Stimulated activated CD8-positive, alpha-beta memory T cell treated with anti-CD3 and anti-CD28 coated beads, Interleukin-12 subunit alpha, Interleukin-12 subunit beta, amount 100 ng/mL, for 1 hour (primary cell): ENCODE measurements at places on chromosomes 16 and 17.

DNA sequence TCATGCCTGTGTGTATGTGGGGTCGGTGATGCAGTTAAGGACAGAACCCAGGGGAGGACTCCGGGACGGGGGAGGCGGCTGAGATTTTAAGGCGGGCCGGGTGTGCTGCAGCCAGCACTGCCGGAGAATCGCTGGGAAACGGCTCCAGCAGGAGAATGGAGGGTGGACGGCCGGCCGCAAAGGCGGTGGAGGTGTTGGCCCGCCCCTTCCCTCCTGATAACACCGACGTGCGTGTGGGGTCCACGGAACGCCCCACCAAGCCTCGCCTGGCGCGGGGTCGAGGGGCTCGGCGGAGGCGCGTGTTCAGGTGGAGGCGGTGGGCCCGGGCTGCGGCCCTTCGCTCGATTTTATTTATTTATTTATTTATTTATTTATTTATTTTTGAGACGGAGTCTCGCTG is 633 bp downstream of the ZNF843 start:
- no peak for DNase-seq

DNA sequence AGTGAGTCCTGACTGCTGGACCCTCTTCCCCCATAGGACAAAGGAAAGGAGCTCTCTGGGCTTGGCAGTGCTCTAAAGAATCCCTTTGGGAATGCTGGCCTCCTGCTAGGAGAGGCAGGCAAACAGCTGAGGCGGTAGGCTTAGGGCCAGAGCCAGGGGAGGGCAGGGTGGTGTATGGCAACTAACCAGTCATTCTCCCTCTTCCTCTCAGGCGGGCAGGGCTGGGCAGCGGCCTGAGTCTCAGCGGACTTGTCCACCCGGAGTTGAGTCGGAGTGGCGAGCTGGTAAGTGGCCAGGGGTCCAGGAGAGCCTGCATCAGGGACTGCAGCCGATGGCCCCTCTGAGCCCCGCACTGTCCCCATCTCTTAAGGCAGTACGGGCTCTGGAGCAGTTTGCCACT is 4.4 kb downstream of the ACADVL start:
- no peak for DNase-seq

DNA sequence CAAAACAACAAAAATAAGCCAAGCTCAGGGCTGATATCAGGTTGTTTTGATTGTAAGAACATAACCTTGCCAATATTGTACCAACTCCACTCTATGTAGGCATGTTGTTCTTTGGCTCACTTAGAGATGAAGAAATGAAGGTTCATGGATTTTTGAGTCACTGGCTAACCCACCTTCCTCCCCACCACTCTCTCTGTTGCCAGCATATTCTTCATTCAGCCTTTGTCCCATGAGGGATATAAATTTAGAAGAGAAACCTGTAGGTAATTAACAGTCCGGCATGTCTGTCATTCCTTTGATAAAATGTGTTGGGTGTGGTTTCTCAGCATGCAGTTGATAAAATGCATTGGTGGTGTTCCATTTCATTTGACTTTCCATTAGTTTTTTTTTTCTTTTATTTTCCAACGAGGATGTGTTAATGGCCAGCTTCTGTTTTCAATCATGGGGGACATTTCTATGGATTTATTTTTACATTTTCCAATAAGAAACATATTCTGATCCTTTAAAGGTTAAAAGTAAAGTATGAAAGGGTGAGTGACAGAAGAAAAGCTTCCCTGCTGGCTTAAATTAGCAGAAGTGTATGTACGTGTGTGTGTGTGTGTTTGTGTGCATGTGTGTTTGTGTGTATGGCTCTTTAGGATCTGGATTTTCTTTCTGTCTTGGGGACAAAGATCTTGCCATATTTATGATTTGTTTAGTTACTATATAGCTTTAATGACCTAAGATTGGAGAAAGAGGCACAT is 166.2 kb upstream of the KCNJ16 start:
- DNase-seq: no peak

DNA sequence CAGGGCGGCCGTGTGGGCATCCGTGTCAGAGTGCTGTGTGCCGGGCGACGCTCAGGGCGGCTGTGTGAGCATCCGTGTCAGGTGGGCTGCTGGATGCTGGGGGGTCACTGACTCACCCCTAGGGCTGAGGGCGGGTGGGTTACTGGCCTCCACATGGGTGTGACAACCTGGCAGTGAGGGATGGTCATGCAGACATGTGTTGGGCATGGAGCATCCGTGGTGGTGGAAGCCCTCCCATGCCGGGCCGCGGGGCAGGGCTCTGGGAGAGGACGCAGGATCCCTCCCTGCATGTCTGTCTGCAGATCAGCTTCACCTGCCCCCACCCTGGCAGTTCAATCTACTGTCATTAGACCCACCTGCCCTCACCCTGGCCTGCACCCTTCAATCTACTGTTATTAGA is 56.3 kb downstream of the METRNL start:
- DNase-seq: no peak

GRCh38 chr16:14302031-14302398 is 230.9 kb downstream of the MRTFB start:
- no peak for DNase-seq

DNA sequence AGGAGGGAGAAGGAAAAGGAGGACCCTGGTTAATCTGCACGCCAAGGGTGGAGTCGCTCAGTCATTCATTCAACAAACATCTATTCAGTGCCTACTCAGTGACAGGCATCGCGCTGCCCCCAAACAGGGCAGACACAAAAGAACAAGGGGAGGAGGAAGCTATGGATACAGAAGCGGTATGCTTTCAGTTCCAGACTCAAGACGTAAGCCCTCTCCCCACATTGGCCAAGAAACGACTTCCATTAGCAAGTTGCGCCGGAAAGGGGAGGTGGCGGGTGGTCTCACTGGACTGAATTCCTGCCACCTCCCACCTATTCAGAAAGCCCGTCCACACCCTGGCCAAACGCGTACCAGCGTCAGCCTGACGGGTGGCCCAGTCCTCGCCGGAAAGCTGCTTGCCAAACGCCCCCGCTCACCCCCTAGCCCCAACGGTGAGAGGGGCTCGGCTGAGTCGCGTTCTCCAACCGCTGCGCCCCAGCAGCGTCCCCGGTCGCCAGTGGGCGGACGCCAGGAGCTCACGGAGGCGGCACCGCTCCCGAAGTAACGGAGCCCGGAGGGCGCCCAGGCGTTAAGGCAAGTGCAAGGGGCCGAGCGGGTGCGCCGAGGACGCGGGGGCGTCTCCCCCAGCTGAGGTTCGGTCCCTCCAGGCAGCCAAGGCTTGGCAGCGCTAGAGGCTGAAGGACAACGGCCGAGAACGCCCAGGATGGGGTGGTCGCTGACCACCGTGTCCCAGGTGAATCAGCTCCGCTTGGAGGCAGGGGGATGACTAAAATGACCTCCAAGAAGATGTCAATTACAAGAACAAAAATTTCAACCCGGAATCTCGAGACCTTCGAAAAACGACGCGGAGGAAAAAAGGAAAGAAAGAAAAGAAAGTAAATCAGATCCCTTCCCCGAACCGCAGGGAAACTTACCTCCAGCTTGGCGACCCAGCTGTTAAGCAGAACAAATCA is 470.7 kb downstream of the SOX9 start:
- no peak for DNase-seq

DNA sequence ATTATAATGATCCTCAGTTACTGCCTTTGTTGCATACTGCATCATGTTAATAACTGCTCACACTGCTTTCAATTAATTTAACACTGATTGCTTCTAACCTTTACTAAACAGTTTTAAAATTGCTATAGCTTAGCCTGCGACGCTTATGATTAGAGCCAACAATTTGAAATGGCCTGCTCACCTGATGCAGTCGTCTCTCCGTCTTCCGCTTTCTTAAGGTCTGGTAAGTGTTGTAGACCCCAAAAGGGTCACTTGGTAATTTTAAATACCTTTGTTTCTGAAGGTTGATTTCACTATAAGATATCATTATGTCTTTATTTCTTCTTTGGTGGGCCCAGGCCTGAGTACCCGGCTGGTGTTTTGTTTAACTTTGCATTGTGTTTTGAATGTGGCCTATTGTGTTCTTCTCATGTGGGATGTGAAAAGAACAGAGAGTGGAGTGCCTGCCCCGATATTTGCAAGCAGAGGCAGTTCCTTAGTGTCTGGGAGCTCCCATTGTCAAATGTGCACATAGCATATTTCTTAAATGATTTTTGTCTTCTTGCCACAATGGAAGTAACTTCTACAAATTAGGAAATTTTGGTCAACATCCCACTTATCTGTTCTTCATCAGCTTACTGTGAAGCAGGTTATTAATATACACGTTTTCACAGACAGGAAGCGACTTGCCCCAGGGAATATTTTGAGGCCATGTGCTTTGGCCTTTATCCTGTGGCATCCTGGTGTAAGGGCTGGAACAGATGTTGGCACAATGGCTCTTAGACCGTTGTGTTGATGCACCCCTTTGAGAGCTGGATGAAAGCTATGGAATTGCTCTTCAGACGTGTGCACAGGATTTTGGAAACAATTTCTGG is 2.9 kb downstream of the PHKB start:
- no peak for DNase-seq

GRCh38 chr16:84751241-84751640 is 51.4 kb downstream of the USP10 start:
- no peak for DNase-seq
